ENCODE measurements at places on chromosomes 4 and X.

DNA sequence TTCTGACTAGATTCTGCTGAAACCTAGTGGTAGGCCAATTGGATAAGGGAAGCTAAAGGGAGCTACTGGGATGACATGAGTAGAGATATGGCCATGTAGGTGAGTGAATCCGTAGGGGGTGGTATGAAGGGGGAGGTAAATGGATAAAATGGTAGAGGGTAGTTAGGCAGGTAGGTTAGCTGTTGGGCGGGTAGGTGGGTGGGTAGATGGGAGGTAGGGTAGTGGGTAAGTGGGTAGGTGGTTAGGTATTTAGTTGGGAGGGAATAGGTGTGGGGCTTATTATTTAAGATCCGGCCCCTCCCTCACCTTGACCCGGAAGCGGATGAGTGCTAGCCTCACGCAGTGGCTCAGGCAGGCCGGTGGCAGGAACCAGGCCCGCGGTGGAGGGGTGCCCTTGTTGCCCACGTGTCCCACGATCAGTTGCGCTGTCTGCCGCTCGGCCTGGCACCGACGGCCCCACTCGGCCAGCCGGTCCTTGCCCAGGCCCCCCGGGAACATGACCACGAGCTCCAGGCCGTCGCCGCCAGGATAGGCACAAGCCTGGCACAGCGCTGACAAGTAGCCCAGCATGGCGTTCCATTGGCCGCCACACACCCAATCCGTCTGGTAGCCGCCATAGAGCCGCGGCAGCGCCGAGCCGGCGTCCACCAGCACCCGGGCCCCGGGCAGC lies 725 bp downstream of the FAM120C start:
- DNase-seq: peak; percentile 66

DNA sequence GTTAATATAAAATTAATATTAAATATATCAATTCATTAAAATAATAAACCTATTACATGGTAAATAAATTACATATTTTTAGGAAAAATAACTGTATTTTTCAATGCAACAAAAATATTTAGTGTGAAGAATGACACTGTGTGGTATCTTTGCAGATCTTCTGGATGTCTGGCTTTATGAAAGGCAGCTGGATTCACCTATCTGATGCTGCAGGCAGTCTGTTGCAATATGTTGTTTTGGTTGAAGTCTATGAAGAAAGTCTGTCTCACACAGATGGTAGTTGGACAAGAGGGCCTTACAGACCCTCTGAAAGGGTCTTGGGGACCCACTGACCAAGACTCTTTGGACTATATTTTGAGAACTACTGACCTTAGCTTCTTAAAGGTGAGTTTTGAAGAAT lies 89.1 kb upstream of the TMEM150C start:
- no peak for DNase-seq

DNA sequence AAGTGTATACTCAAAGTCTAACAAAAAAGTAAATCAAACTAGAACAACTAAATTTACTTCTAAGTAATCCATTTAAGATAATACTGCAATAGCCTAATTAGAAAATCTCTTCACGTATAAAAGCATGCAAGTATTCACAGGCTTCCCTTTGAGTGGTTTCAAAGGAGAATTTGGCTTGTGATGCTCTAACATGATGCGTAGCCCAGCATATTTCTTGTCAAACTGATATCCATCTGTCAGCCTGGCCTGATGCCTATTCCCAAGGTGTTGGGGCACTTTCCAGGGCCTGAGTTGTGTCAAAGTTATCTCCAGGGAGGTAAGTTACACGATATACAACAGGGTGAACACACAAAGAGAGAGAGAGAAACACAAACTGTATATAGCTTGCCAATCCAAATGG lies 287.0 kb upstream of the MAGEB18 start:
- no peak for DNase-seq

DNA sequence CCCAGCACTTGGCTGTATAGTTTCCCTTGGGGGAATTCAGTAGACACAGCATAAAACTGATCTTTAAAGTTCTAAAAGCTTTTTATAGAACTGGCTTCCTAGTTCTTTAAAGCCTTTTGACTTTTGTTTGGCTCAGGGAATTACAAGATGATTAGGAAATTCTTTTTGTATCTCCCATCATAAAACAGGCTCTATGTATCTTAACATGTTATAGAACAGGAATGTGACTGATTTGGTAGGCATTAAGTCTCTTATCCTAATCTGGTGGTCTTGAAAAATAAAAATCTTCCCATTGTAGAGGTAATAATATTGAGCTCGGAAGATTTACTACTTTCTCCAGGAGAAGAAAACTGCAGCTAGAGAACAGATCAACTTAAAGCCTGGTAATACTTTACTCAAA lies 262.7 kb downstream of the KCNIP4 start:
- no peak for DNase-seq

GRCh38 chr4:185524888-185525863 lies 10.1 kb downstream of the PDLIM3 start:
- no peak for DNase-seq

DNA sequence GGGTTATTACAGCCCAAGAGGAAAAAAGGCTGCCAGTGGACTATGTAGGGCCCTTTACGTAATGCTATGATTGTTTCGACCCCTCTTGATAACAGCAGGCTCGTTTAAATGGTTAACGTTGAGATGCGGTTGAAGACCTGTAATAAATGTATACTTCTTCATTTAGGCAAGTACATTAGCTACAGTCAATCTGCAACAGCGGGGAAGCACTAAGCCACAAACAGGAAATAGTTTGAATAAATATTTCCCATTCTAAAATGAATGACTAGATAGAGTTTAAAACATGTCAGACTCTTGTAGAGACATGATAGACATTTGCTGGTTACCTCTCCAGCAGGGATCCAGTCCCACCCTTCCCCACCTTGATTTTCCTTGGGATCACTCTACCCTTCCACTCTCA lies 38.1 kb upstream of the STIM2 start:
- DNase-seq: no peak

- DNase-seq: no peak
These were observed 3.1 kb downstream of the KDM6A start for GRCh38 chrX:44876086-44876485.

DNA sequence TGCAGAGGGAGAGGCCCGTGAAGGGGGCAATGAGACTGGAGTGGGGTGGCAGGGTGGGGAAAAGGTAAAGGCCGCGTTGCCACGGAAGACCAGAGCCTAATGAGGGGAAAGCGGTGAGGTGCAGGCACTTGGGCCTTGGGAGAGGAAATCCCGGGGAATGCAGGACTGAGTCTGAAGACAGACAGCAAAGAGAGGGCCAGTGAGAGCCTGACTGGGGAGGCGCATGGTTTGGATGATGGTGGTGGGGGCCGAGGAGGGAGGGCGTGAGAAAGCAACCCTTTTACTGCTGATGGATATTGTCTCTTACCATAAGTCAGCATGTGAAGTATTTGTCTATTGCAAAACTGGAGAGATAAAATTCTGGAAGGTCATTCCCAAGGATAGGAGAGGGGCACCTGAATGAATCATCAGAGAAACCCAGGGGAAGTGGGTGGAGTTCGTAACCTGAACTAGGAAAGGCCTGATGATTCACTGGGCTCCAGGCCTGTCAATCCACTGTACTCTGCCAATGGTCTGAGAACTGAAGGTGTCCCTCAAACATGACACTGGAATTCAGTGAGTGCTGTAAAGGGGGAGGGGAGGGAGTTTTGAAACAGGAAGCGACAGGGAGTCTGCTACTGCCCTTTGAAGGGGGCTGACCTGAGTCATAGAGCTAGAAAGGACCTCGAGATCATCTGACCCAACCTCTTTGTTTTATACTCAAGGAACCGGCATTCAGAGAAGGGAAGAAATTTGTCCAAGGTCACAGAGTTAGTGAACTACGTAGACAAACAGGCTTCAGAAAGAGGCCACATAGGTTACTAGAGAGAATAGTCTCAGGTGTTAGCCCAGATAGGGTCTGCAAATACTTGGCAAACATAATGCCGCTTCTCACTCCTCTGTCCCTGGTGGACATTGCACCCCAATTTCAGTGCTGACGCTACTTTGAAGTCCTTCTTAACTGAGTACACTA lies 52.2 kb downstream of the NALF2 start:
- DNase-seq: no peak

- no peak for DNase-seq
These were observed 199.8 kb downstream of the COMMD8 start for GRCh38 chr4:47263721-47264120.

DNA sequence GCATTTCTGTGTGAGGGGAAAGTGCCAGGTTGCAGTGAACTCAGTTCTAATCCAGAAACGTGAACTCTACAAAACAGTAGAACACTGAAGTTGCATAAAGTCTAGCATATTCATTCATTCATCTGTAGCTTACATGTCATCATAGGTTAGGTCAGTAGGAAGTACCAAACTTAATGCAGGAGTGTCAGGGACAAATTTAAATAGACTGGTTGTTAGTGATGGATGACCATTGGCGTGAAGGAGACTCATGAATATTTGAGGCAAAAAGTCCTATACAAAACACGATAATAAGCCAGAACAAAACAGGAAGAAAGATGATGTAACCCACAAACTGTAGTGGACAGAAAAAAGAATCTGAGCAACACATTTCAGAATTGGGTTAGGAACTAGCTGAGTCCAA lies 592.8 kb upstream of the PCDH10 start:
- no peak for DNase-seq

GRCh38 chr4:76802236-76803021 lies 95.5 kb downstream of the SOWAHB start:
- DNase-seq: no peak

Data from activated CD8-positive, alpha-beta memory T cell treated with anti-CD3 and anti-CD28 coated beads, Interleukin-2, amount 50 U/mL, for 4 hours (primary cell).